CD8-positive, alpha-beta memory T cell (primary cell): ENCODE measurements at places on chromosomes 13 and 19. TPM values are rescaled to one million over a fixed set of nuclear protein-coding genes. Genes with fewer than 3 reads are reported as not detected.

NFIX gene
- 2.8 TPM for total RNA-seq

FBXO27 gene
- total RNA-seq = 0.37 TPM

- H3K4me3 ChIP-seq = no peak overlapping the region
- no peaks in the 10 kb centered on the region for H3K36me3 ChIP-seq
- DNase-seq = no peak
- H3K27ac ChIP-seq = no peak overlapping the region
These were observed 1399.8 kb upstream of the SLC10A2 start for GRCh38 chr13:104466016-104466415.

GRCh38 chr19:35936738-35937268 lies 629 bp downstream of the LRFN3 start:
- H3K27me3 ChIP-seq = no peaks in the 10 kb centered on the region
- H3K27ac ChIP-seq = peak overlapping the region; percentile 6
- DNase-seq = no peak

DNA sequence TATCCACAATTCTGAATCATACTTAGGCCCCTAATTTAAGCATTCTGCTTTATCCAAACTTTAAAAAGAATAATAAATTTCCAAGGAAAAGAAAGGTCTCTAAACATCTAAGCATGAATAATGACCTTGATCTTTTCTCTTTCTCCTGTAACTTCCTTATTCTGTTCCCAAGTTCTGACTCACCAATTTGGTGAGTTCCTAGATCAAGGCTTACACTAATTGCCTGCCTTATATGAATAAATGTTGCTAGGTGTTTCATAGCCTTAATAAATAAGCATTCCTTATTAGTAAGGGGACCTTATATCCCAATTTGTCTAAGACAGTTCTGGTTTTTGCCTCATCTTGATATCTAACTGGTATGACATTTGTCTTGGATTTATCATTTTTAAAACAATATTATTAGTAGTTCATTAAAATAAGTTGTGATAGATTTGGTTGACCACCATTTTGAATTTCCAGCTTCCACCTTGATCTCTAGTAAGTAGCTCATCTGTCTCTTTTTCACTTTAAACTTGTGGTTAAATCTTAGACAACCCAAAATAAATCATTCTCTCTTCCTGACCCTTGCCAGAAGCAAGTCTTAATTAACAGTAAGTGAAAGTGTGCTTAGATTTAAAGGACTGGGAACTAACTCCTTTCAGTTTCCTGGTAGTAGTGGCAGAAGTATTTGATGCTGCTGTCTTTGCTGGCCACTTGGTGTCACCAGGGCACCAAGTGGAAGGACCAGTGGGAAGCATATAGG lies 121.2 kb upstream of the MLNR start:
- H3K4me3 ChIP-seq = no peak overlapping the region
- DNase-seq = no peak
- no peak overlapping the region for H3K27ac ChIP-seq
- H3K4me1 ChIP-seq = no peaks in the 10 kb centered on the region
- H3K27me3 ChIP-seq = no peaks in the 10 kb centered on the region

GRCh38 chr13:59461411-59461810 lies 702.3 kb downstream of the DIAPH3 start:
- no peak overlapping the region for H3K27ac ChIP-seq
- no peak for DNase-seq
- H3K4me3 ChIP-seq = no peak overlapping the region
- no peaks in the 10 kb centered on the region for H3K36me3 ChIP-seq
- no peaks in the 10 kb centered on the region for H3K27me3 ChIP-seq
- no peaks in the 10 kb centered on the region for H3K4me1 ChIP-seq

GRCh38 chr13:96273196-96273595 lies 183.3 kb downstream of the HS6ST3 start:
- H3K4me1 ChIP-seq = no peaks in the 10 kb centered on the region
- DNase-seq = no peak
- H3K36me3 ChIP-seq = no peaks in the 10 kb centered on the region
- H3K27me3 ChIP-seq = no peaks in the 10 kb centered on the region
- no peak overlapping the region for H3K4me3 ChIP-seq

- H3K27me3 ChIP-seq = no peaks in the 10 kb centered on the region
- H3K27ac ChIP-seq = no peak overlapping the region
- no peak for DNase-seq
- H3K4me3 ChIP-seq = no peak overlapping the region
These were observed 26.3 kb downstream of the DCAF15 start for GRCh38 chr19:13978351-13979243.

- peaks cover 19% of the 10 kb centered on the region for H3K4me1 ChIP-seq
- no peaks in the 10 kb centered on the region for H3K27me3 ChIP-seq
- peak overlapping the region; percentile 45 for H3K4me3 ChIP-seq
- no peaks in the 10 kb centered on the region for H3K36me3 ChIP-seq
- no peak overlapping the region for H3K27ac ChIP-seq
These were observed 9.4 kb downstream of the SCGB2B2 start for GRCh38 chr19:34667349-34668076.

DNA sequence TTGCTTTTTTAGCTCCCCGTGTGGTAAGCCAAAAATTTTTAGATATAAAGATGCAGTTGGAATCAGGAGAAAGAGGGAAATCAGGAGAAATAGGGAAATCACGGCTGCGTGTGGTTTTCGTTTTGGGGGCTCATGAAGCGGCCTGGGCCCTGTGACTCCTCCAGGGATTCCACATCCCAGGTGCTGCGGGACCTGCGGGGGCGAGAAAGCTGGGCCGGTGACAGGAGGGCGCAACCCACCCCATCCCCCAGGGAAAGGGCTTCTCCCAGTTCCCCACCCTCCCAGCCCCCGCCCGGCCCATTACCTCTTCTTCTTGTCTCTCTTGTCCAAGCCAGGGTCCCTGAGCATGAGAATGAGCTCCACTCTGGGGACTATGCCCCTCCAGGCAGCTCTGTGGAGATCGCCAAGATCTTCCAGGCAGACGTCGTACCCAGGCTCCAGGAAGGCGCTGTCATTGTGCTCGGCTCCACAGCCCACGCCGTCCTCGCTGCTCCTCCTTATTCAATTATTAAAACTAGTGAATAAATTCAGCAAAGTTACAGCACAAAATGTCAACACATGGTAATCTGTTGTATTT lies 111.0 kb downstream of the MRPL57 start:
- no peak overlapping the region for H3K4me3 ChIP-seq
- H3K36me3 ChIP-seq = no peaks in the 10 kb centered on the region
- H3K4me1 ChIP-seq = no peaks in the 10 kb centered on the region
- no peak for DNase-seq
- H3K27me3 ChIP-seq = peaks cover 5% of the 10 kb centered on the region

DNA sequence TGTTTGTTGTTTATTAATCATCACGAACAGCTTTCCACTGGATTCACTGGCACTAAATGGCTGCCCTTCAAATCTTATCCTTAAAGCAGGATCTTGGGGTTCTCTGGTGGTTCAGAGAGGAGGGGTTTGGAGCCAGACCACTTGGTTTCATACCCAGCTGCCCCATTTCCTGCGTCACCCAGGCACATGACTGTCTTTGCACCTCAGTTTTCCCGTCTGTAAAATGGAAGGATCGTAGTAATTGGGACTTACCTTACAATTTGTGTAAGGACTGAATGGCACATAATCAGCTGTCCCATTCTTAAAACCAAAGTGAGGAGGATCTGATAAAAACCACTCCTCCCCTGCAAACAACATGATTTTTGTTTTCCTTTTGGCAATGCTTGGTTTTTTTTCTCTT lies 318.3 kb downstream of the ZNF536 start:
- no peak overlapping the region for H3K4me3 ChIP-seq
- no peaks in the 10 kb centered on the region for H3K4me1 ChIP-seq
- H3K27ac ChIP-seq = no peak overlapping the region
